A549 treated with ZK216348 at 1 μM for 4 hours (cell line): ENCODE measurements at places on chromosomes 5 and 9. TPM values are rescaled to one million over a fixed set of nuclear protein-coding genes. Genes with fewer than 3 reads are reported as not detected.

The CATSPER3 gene
- total RNA-seq, result 0.20 to 0.57 TPM (median 0.40 TPM) in 5 replicates

The IQGAP2 gene
- 0.95 to 2.7 TPM (median 1.7 TPM) in 5 replicates for total RNA-seq

The PCDHGC3 gene
- total RNA-seq, result 5.1 to 7.1 TPM (median 6.4 TPM) in 5 replicates

The PRDM9 gene
- total RNA-seq, result not detected in 5 replicates

The PCDHGA11 gene
- total RNA-seq, result 0.05 to 0.07 TPM in 2 of 5 replicates, not detected in the others

The ABLIM3 gene
- 16.9 to 23.0 TPM (median 19.4 TPM) in 5 replicates for total RNA-seq

The ADRA1B gene
- 14.0 to 23.5 TPM (median 19.1 TPM) in 5 replicates for total RNA-seq

The CARD9 gene
- 0.85 to 2.3 TPM (median 1.0 TPM) in 5 replicates for total RNA-seq

The PCDHA12 gene
- total RNA-seq, result 2.1 to 3.6 TPM (median 2.7 TPM) in 5 replicates

The CDH6 gene
- total RNA-seq, result 0.07 to 0.15 TPM (median 0.11 TPM) in 4 of 5 replicates, not detected in the other

The PBX3 gene
- total RNA-seq, result 9.4 to 14.5 TPM (median 13.0 TPM) in 5 replicates
